ENCODE measurements at places on chromosomes 6 and 20. TPM values are rescaled to one million over a fixed set of nuclear protein-coding genes. Genes with fewer than 3 reads are reported as not detected.

Gene BPIFB2
- not detected for total RNA-seq

Gene FAM184A
- total RNA-seq: 4.8 TPM

DNA sequence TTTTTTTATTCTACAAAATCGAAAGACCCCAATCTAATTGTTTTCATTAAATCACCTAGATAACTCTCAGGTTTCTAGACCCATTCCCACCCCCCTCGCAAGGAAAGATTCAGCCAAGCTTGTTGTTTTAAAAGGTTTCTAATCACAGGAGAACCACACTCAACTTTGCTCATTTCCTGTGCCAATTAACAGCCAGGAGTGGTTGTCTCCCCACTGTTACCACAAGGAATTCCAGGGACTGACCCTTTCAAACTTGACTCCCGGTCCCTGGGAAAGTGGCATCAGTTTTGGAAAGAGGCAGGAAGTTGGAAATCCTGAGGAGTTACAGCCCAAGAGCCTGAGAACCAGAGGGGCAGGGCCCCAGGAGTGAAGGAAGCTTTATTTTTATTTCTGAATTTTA, 561.3 kb upstream of the JAG1 start:
- DNase-seq: no peak

DNA sequence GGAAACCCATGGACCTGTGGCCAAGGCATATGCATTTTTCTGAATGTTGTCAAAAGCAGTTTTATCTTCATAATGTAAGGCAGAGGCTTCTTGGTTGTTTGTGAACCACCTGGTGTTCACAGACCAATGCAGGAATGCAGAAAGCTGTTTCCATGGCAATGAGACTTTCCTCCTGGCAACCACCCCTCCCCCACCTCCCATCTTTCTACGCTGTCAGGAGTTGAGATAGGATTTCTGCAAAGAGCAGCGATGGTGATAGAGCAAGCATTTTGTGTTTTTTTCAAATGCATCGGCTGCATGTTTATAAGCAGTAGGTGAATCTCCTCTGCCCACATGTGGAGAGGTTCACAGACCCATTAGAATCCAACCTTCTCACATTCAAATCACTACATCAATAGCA, 114.1 kb upstream of the SMLR1 start:
- DNase-seq: no peak

GRCh38 chr6:8760951-8761350, 325.6 kb upstream of the SLC35B3 start:
- DNase-seq: no peak

GRCh38 chr20:11271319-11271718, 597.5 kb upstream of the JAG1 start:
- DNase-seq: no peak

GRCh38 chr20:18001131-18001921, 32.5 kb downstream of the MGME1 start:
- peak; percentile 86 for DNase-seq

DNA sequence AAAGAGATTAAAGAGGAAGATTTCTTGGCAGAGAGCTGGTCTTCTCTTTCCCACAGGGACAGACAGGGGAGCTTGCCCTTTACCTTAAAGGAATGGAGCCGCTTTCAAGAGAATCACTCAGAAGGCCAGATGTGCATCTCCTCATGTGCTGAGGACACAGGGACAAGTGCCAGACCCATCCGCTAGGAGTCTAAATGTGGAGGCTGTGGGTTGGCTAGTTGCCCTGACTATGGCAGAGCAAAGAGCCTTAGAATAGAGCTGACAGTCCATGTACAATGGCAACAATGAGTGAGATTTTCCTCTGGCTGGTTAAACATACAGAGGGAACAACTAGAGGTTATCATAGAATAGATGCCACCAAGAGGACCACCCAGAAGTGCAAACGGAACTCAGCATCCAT, 7.3 kb upstream of the DOK5 start:
- no peak for DNase-seq

Gene DOK5
- total RNA-seq: 9.1 TPM

GRCh38 chr20:54407459-54407858, 67.9 kb upstream of the DOK5 start:
- no peak for DNase-seq

DNA sequence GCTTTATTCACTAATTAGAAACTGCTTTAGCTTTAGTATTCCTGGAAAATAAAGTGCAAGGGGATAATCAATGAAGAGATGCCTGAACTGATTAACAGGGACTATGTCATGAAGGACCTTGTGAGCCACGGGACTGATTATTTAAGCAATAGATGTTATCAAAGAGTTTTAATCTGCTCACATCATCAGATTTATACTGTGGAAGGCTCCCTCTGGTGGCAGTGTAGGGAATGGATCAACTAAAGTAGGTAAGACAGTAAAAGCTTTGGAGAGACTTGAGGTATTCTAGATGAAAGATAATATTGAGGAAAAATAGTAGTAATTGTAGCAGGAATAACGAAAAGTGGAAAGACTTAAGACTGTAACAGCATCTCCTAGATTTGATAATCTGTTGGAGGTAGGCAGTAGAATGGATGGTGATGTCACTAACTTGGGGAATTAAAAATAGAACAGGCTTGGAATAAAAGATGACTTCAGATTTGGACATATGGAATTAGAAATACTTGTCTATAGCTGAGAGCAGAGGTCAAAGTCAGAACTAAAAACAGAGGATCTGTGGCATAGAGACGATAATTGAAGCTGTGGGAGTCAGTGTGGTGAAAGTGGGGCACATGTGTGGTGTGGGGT, 80.3 kb upstream of the HTR1E start:
- no peak for DNase-seq

GRCh38 chr20:47370850-47371782, 14.6 kb upstream of the ZMYND8 start:
- no peak for DNase-seq

- peak; percentile 84 for DNase-seq
Measured at GRCh38 chr20:2693286-2694007, 867 bp downstream of the EBF4 start.

DNA sequence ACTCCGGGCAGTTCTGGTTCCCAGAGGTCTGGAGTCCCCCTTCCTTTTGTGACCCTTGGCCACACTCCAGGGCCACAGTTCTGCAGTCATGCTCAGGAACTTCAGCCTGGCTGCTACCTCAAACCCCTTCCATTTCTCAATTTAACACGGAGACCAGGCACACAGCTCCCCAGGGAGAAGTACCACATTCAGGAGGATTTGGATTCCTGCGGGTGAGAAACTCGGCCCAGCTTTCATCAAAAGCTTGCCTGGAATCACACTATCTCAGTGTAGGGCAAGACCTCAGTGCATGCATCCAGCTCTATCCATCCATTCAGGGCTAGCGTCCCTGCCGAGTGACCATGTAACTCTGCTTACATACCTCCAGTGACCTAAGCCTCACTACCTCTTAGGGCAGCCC, 16.8 kb upstream of the IP6K3 start:
- DNase-seq: no peak

DNA sequence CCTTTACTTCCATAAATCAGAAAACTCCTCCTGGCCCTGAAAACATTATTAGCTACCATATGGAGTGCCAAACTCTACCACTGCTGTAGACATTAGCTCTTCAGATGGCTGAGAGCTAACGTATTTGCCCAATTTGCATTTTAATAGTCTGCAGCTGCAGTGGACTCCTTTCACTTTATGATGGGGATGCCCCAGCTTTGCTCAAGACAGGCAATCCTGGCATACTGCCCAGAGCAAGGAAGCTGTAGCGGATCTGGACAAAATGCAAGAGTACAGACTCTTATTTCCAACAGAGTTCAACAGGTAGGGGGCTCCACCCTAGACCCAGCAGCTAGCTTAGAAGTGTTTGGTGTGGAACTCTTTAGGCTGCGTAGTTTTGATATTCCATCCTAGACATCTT, 246.7 kb downstream of the FOXC1 start:
- DNase-seq: no peak

- no peak for DNase-seq
Measured at GRCh38 chr20:16201191-16201590, 372.1 kb downstream of the KIF16B start.

Gene RNF39
- total RNA-seq: not detected

Gene BIRC7
- total RNA-seq: not detected

Gene RARS2
- total RNA-seq: 36.1 TPM

- no peak for DNase-seq
Measured at GRCh38 chr20:10758446-10758845, 84.6 kb upstream of the JAG1 start.

Gene OVOL2
- total RNA-seq: not detected

DNA sequence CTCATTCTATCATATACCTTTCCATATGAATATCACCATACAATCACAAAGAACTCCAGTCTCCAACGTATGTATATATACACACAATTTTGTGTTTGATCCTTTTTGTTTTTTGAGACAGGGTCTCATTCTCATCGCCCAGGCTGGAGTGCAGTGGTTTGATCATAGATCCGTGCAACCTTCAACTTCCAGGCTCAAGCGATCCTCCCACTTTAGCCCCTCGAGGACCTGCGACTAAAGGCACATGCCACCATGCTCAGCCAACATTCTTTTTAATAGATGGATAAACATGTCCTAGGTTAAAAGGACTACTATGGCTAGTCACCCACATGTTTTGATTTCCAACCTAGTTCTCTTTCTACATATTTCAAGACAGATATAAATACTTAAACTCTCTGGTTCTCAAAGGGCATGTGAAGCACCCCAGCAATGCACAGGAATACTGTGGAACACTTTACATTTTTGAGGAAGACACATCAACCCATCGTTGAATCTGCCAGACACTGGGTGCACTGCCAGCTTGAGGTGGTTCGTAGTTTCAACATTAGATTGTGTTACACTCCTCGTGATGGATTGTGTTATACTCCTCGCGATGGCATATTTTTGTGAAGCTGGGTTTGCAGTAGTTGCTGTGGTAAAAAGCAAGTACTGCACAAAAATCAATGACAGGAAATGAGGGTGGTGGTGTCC, 40.4 kb downstream of the CSNK2A1 start:
- DNase-seq: no peak

GRCh38 chr6:105235155-105235554, 55.3 kb upstream of the POPDC3 start:
- no peak for DNase-seq

- DNase-seq: peak; percentile 12
Measured at GRCh38 chr20:45981261-45981660, 9.3 kb upstream of the ZNF335 start.

DNA sequence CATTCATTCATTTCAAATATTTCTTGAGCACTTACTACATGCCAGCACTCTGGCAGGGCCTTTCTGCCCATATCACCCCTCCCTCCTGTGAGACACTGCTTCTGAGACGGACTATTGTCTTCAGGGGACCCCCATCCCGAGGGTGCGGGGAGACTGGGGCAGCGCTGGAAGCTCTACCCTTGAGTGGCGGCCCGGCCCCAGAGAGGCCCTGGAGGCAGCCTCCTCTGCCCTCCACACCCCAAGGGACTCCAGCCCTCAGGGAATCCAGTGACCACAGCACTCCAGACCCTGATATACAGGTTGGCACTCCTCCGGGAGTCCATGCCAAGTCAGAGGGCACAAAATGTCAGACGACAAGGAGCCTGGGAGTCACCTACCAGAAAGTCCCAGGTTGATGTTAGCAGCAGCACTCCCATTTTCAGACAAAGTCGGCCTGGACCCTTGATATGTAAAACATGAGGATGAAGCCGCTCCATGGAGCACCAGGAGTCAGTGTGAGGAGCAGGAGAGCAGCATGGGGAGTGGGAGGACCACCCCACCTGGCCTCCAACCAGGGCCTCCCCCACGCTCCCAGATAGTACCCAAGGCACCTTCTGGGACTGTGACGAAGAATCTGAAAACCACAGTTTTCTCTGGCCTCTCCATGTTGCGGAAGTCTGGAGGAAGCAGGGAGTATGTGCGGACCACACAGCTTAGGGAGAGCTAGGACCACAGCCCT, 20.7 kb downstream of the TFEB start:
- no peak for DNase-seq

DNA sequence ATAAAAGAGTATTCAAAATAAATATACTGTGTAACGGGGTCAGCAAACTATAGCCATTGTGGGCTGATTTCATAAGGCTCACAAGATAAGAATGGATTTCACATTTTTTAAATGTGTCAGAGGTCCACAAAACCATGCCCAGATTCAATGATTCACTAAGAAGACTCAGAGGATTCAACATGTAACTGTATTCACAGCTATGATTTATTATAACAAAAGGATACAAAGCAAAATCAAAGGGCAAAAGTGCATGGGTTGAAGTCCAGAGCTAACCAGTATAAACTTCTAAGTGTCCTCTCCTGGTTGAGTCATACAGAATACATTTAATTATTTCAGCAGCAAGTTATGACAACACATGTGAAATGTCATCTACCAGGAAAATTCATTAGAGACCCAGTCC, 49.2 kb downstream of the TBC1D32 start:
- DNase-seq: no peak

DNA sequence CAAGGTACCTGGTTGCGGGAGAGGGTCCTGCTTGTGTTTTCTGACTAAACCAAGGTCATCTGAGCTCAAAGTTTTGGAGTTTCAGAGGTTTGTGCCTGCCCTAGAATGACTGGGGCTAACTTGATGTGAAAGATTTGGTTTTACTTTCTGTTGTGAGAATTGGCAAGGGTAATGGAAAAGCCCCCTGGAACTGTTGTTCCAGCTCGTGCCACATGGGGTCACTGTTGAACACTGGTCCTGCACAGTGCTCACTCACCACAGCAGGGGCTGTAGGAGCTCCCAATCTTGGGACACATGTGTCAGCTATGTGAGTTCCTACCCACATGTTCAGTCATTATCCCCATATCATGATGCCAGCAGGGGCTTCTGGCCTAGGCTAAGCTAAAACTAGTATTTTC, 6.5 kb downstream of the TGM6 start:
- DNase-seq: no peak

DNA sequence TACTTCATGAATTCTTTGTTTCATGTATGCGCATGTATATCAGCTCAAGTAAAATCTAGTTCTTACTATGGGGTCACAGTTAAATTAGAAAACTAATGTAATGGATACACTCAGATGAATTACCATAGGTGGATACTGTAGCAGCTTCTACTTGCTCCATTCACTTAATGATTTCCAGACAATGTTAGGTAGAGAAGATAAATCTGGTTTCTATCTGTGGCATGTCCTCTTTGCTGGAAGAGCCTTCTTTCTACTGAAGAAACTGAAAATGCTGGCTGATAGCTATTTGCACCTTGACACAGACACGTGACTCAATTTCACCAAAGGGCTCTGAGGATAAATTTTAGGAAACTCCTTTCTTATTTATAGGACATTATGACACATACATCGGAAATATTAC, 49.5 kb downstream of the BCAS1 start:
- DNase-seq: no peak

Gene STMND1
- not detected for total RNA-seq

- no peak for DNase-seq
Measured at GRCh38 chr6:165660857-165661663, 2.0 kb downstream of the PDE10A start.

Gene ACTL10
- total RNA-seq: 1.2 TPM

GRCh38 chr20:24097506-24098245, 109.1 kb upstream of the GGTLC1 start:
- DNase-seq: no peak

- DNase-seq: no peak
Measured at GRCh38 chr6:106974336-106974998, at the start of gene CD24. Gene CD24, minus strand, starts transcription at chr6:106974729. Its CDS starts 83 bp downstream, at chr6:106974646.

Gene SLC22A2
- total RNA-seq: not detected

Gene APOBEC2
- total RNA-seq: not detected

All from aorta (tissue), 5 donors.